ENCODE measurements at places on chromosomes 3 and 15. TPM values are rescaled to one million over a fixed set of nuclear protein-coding genes. Genes with fewer than 3 reads are reported as not detected.

GRCh38 chr3:177930771-177931170 lies 605.5 kb upstream of the KCNMB2 start:
- DNase-seq, result no peak

The GOLGA6L7 gene
- not detected for total RNA-seq

- DNase-seq, result no peak
Observed at GRCh38 chr3:79737530-79737929, 30.3 kb downstream of the ROBO1 start.

The LRRIQ4 gene
- not detected for total RNA-seq

GRCh38 chr15:70354346-70354905 lies 256.7 kb upstream of the TLE3 start:
- DNase-seq, result no peak

GRCh38 chr3:78754066-78754743 lies 1013.6 kb downstream of the ROBO1 start:
- DNase-seq, result no peak

GRCh38 chr3:153138276-153139210 lies 23.5 kb upstream of the RAP2B start:
- DNase-seq, result peak; percentile 82

DNA sequence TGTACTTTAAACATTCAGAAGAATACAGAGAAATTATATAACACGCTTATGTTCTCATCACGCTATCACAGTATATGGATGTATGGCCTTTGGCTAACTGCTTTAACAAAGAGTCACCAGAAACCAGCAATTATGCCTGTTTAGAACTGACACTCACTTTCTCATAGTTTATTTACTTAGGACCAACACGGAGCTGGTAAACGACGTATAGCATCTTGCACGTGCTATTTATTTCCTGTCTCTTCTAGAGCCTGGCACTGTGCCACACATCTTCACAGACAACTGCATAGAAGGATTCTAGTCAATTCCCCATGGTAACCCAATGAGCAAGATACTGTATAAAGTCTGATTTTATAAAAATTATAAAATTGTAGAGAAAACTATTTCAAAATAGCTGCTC lies 43.6 kb downstream of the TBC1D2B start:
- no peak for DNase-seq

GRCh38 chr15:99106417-99107220 lies 1.7 kb downstream of the SYNM start:
- DNase-seq, result no peak

DNA sequence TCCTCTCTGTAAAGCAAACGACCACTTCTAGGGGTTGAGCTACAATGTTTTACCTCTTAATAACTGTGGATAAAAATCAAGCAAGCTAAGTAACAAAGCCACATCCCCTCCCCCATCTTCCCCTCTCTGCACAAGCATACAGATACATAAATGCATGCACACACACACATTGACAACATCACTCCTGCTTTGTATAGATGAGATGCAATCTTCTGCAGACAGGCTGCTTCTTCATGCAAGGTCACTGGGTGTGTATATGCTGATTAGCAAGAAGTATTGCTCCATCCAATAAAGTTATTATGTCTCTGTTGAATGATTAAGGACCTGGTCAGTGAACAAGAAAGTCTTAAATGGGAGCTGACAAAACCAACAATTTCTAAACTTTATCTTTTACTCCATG lies 8.8 kb upstream of the ATP11B start:
- DNase-seq, result no peak

- DNase-seq, result no peak
Observed at GRCh38 chr3:61092870-61093269, 158.4 kb downstream of the FHIT start.

- no peak for DNase-seq
Observed at GRCh38 chr3:1216856-1217255, 124.0 kb downstream of the CNTN6 start.

- DNase-seq, result peak; percentile 62
Observed at GRCh38 chr3:53624061-53624857, 129.8 kb downstream of the CACNA1D start.

The C3orf80 gene
- 0.27 TPM for total RNA-seq

DNA sequence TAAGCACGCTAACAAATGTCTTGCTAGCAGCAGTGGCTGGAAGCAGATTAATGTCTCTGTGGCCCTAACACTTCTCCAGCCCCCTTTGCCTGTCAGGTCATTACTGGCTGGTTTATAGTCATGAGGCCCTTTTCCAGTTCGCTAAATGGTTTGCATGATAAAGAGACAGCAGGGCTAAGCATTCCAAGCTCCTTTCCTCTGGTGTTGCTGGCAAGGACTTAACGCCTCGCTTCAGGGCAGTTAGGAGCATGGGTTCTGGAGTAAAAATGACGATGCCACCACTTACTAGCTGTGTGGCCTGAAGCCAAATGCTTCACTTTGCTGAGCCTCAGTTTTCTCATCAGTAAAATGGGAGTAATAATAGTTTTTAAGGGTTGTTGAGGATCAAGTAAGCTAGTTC lies 185.9 kb downstream of the MEGF11 start:
- DNase-seq, result no peak

DNA sequence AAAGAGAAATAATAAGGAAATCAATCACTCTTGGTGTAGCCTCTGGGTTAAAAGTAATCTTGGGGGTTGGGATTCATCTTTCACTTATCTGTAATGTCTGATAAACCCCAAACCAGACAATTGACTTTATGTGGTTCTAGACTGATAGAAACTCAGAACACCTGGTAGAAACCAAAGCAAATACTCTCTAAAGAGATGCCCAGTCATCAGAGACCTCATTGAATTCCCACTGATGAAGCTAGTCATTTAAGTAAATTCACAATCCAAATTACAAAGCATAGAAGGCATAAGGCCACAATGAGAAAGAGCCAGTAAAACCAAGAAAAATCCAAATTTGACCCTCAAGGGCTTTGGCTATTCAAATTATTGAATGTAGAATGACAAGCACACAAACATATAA lies 250.6 kb downstream of the MBNL1 start:
- DNase-seq, result no peak

The WNT7A gene
- total RNA-seq, result not detected

The NRROS gene
- total RNA-seq, result 1.9 TPM

The NCEH1 gene
- total RNA-seq, result 8.3 TPM

DNA sequence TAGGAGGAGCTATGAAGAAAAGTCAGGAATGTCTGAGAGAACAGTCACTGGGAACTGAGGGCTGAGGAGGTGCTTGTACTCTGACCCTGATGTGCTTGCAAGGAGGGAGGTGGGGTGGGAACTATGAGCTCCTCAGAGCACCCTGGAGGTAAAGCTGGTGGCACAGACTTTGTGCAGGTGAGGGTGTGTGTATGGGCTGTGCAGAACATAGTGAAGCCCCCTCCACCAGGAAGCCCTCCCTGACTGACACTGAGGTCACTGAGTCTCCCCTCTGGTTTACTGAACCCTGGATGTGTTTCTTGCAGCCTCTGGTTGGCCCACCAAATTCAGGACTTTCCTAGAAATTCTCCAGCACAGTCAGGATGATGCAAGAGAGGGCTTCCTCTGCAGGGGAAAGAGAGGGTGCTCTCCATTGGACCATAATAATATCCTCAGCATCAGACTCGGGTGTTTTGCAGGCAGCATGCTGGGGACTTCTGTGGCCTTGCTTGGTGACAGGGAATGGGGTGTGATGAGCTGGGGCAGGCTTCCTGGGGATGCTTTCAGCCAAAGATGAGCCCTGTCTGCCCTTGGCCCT lies 1.5 kb upstream of the ISLR start:
- no peak for DNase-seq

The STRC gene
- total RNA-seq, result 1.2 TPM

DNA sequence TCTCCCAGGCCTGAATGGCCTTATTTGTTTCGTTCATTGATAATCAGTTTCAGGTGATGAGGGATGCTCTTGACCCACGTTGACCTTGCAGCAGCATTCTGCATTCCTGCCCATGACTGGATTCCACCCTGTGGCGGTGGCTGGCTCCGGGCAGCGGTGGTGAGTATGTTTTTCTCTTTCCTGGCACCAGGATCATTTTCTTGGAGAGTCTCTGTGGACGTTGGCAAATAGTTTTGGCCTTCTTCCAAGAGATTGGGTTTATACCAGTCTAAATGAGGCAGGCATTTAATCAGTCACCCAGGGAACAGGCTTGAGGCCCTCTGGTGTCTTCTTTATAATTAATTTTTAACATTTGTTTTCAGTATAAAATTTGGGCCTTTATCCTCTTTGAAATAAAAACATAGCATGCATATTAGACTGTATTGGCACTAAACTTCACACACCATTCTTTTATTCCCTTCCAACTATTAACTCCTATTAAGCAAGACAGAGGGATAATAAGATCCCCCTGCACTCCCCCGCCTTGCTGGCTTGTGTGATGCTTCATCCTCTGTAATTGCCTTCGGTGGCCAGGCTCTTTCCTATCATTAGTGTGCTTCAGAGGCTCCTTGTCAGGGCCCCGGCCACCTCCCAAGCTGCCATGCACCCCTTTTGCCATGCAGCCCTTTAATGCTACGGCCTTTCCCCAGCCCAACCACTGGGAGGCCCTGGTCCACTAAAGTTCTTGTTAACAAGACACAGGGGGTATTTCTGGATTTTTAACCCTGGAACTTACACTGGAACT lies 176.2 kb upstream of the TOPAZ1 start:
- peak; percentile 85 for DNase-seq

- DNase-seq, result no peak
Observed at GRCh38 chr15:89904519-89904918, 8.2 kb downstream of the ARPIN start.

- no peak for DNase-seq
Observed at GRCh38 chr15:48479751-48480150, 148.5 kb downstream of the DUT start.

- peak; percentile 85 for DNase-seq
Observed at GRCh38 chr3:195907934-195908693, at the start of gene TNK2. Gene TNK2 (minus strand): TSS chr3:195908551. CDS start chr3:195888588, 19,963 bp downstream.

- DNase-seq, result no peak
Observed at GRCh38 chr15:81074773-81075172, 59.3 kb upstream of the CFAP161 start.

DNA sequence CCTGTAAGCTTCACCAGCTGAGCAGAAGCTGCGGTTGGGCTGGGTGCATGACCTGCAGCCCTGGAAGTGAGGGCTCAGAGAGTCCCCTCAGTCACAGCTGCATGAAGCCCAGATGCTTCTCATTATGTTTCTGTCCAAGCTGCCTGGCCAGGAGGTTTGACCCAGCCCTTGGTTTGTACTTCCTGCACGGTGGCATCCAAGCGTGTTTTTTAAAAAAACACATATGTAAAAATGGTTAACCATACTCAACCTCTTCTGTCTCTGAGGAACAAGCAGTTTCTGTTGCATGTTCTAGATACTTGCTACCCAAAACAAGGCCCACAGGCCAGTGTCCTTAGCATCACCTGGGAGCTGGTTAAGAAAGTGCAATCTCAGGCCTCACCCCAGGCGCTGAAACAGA lies 76.0 kb upstream of the ATP10A start:
- DNase-seq, result no peak

GRCh38 chr3:113673593-113673992 lies 22.8 kb downstream of the USF3 start:
- no peak for DNase-seq

DNA sequence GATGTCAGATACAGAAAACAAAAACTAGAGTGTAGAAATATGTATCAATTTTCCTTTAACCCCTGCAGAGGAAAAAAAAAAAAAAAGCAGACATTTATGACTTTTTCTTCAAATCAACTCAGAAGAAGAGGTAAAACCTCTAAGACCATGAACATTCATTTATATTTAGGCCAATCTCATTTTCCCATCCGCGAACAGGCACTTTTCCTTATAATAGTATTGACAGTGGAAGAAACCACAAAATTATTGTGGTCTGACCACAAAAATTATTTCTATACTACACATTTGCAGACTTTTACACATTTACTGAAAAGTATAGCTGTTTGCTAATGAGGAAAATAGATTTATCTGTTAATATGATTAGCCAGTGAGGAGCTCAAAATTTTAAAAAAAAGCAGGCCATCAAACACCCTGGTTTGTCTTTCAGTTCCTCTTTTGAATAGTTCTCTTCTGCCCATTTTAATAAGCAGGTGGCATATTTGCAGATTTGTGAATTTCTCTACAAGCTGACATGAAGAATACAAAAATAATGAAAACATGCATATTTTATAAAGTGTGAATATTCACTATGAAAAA lies 5.7 kb downstream of the OSBPL11 start:
- DNase-seq, result no peak

DNA sequence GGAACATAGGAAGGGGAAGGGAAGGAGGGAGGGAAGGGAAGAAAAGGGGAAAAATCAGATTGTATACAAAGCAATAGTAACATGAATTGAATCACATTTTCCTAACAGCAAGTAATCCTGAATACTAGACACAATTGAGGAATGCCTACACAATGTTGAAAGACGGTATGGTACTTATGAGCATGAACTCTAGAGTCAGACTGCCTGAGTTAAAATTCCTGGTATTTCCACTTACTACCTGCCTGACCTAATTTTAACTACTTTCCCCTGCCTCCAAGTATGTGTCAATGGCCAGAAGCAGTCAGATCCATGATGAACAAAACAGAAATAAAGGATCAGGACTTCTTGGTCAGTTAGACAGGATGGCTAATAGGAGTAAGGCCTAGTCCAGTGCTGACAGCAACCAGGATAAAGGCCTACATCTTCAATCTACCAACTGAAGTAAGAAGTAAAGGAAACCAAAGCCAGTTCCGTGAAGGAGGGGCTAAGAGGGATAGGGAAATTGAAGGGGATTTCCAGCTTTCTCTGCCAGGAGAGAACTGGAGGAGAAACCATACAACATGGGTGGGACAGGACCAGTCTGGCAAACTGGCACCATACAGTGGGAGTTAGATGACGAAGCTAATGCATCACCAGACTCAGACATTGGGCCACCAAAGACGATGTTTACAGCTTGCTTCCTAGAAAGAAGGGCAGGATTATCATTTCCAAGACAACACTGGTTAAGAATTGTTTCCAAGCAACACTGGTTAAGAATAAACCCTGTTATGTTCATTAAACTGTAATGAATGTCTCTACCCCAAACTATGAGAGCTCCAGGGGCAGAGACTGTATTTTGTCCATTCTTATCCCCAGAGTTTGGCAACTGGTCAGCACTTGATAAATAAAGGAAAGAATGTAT lies 151.6 kb upstream of the UBE2E2 start:
- DNase-seq, result no peak

The GLCE gene
- 16.1 TPM for total RNA-seq

Data from thyroid gland (tissue), 4 donors.